ENCODE measurements at places on chromosomes 1 and 21. TPM values are rescaled to one million over a fixed set of nuclear protein-coding genes. Genes with fewer than 3 reads are reported as not detected.

Gene CA6
- 11.3 TPM for total RNA-seq

- DNase-seq, result no peak
Measured at GRCh38 chr21:33980276-33980916, 64.8 kb upstream of the ATP5PO start.

GRCh38 chr1:205335692-205336091, 14.1 kb upstream of the NUAK2 start:
- DNase-seq, result peak; percentile 85

DNA sequence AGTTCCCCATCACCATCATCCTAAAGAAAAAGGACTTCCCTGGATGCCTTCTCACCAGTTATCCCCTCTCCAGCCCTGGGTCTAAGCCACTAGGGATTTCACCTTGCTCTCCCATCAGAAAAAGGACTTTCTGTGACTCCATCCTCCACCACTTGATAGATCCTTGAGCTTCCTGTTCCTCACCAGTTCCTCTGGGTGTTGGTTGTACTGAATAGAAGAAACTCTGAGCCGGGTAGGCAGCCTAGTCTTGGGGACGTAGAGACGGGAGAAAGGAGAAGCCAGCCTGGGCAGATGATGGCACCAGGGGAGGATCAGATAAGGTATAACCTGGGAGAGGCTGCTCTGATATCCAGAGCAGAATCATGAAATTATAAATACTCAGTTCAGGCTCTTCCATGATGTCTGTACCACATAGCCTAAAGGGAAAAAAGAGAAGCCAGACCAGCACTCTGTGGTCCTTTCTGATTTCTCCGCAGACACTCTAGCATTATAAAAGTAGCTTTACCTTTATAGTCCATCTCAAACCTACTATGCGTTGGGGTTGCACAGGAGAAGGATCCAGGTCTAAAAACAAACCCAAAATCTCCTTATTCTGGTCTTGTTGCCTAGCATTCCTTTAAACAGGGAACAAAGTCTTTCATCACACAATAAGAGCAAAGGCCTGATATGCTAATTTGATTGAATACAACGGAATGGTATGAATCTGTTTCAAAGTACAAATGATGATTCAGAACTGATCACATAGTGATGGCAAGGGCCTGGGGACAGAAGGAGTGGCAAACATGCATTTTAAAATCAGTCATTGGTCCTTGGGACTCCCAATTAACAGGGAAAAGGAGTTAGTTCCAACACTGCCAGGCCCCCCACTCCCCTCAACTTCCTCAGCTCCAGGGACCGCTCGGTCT, 1.2 kb upstream of the CD34 start:
- DNase-seq, result no peak

Gene GSTM1
- total RNA-seq, result 0.38 TPM

Measured in naive thymus-derived CD8-positive, alpha-beta T cell (primary cell).